ENCODE measurements at places on chromosomes 1 and 21.

DNA sequence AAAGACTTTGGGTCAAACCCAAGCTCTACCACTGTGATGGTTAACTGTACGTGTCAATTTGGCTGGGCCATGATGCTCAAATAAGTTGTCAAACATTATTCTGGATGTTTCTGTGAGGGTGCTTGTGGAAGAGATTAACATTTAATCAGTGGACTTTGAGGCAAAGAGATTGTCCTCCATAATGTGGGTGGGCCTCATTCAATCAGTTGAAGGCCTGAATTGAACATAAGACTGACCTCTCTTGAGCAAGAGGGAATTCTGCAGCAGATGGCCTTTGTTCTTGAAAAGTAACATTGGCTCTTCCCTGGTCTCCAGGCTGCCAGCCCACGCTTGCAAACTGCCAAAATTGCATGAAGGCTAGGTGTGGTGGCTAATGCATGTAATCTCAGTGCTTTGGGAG is 94.5 kb upstream of the SPATA6 start:
- no peak for DNase-seq

- DNase-seq: peak; percentile 70
Observed at GRCh38 chr1:1628754-1629429, 3.1 kb upstream of the MMP23B start.

DNA sequence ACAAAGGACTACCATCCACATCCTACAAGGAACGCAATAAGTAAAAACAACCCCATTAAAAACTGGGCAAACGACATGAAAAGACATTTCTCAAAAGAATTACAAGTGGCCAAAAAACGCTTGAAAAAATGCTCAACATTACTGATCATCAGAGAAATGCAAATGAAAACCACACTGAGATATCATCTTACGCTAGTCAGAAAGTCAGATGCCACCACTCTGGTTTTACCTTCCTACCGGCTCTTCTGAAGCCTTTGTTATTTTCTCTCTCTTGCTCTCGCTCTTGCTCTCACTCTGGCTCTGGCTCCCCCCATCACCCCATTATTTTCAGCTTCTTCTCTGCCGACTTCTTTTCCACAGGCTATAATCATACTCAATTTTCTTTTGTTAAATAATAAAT is 38.8 kb downstream of the VPS45 start:
- no peak for DNase-seq

DNA sequence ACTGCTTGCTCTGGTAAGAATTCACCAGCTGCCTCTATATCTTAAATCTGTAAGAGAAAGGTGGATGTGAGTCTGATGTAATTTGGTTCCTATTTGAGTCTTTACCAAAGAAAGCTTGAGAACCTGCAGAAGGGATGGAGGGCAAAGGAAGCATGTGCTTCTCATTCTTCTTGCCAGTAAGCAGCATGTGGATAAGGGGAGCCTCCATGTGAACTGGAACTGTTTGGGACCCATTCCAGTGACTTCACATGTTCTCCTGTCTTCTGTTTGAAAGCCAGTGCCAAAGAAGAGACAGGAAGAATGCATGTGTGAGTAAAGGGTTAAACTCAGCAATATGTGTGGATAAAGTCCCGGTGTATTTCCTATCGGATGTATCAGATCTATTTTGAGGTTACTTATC is 119.6 kb upstream of the ADGRL2 start:
- DNase-seq: no peak

DNA sequence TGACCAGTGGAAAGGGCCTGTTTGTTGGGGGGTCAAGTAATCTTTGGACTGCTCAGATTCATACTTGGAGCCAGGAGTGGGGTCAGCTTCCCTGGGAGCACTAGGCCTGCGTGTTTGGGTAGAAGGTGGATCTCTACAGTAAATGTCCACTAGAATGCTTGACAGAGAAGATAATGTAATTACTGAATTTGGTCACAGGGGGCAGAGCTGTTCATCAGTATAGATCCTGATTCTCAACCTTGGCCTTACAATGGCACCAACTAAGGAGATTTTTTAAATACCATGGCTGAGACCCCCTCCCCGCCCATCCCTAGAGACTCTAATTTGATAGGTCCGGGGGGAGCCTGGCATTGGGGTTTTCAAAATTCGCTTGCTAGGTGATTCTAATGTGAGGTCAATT is 217.5 kb upstream of the PLXNA2 start:
- DNase-seq: no peak

- DNase-seq: no peak
Observed at GRCh38 chr1:204564835-204565234, 48.6 kb downstream of the MDM4 start.

GRCh38 chr1:66450043-66450514 is 83.9 kb upstream of the SGIP1 start:
- DNase-seq: no peak

GRCh38 chr21:17461014-17461413 is 51.8 kb upstream of the CXADR start:
- no peak for DNase-seq

DNA sequence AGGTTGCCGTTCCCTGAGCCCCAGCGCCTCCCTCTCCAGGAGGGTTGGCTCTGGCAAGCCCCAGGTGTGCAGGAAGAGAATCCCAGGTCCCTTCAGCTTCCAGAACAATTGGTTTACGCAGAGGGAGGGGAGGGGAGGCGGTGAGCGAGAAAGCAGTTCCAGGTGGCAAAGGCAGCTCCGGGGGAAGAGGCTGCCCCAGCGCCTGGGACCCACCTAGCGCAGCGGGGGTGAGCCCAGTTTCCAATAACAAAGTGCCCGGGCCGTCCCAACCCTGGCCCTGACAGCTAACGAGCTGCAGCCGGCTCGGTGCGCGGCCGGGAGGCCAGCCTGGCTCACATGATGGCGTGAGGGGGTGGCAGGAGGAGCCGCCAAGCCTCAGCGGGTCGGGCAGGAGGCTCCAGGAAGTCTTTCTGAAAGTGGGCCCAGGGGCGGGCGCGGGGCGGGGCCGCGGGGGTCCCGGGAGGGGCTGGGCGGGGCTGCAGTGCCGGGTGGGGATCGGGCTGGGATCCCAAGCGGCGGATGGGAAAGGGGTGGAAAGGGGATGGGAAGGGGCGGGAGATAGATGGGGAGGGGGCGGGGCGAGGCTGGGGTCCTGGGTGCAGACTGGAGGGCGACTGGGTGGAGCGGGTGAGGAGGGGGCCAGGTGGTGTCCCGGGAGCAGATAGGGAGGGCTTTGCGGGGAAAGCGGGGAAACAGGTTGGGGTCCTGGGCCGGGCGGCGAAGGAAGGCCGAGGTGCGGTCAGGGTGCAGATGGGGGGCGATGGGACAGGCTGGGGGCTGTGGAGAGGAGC is 22.8 kb downstream of the DHRS3 start:
- DNase-seq: peak; percentile 50

DNA sequence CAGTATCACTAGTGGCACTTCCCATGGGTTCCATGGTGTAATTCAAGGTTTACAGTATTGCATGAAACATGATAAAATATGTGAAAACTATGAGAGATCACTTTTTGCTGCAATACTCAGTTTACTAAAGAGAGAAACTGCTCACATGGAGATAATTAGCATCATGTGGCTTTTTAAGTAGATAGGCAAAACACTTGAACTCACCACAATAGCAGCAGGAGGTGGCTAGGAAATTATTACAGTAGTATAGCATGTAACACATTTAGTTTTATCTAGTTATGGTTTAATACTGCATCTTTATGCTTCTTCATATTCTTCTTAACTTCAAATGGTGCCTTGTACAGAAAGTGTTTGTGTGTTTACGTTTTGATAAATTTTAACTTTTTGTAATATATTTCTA is 698.5 kb upstream of the BRINP3 start:
- DNase-seq: no peak

DNA sequence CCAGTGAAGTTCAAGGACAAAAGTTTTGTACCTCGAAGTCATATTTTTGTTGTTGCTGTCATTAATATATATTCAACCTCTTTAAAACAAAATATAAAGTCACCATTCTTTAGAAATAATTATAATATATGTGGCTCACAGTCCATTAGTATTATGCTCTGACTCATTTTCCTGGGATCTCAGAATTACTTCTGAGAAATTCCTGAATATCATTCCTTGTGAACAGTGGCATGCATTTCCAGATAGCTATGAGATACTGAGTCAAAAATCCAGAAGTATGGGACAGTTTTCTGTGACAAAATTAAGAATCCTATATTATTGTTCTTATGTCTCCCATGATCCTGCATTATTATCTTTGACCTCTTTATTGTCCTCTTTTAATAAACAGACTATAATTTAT is 13.8 kb upstream of the RGS21 start:
- DNase-seq: no peak
